A549 treated with dexamethasone at 1 μM for 4 hours (cell line): ENCODE measurements at places on chromosomes 12 and 14. TPM values are rescaled to one million over a fixed set of nuclear protein-coding genes. Genes with fewer than 3 reads are reported as not detected.

BEGAIN gene
- 4.4 to 8.2 TPM (median 6.1 TPM) in 5 replicates for total RNA-seq

FOXM1 gene
- 80.9 to 104 TPM (median 102 TPM) in 5 replicates for total RNA-seq

MDM1 gene
- 5.0 to 6.7 TPM (median 6.1 TPM) in 5 replicates for total RNA-seq

E2F7 gene
- total RNA-seq = 5.8 to 10.5 TPM (median 7.9 TPM) in 5 replicates
